Iris pigment epithelial cell (primary cell): ENCODE measurements at places on chromosomes 13 and 19.
A peak's percentile ranks its signal among the peaks of the same experiment; 100 is the strongest.

GRCh38 chr13:113364901-113365582 is 1.1 kb upstream of the GRTP1 start:
- DNase-seq = no peak

GRCh38 chr13:101572456-101572855 is 120.0 kb downstream of the ITGBL1 start:
- DNase-seq = peak; percentile 28

- peak; percentile 94 for DNase-seq
Measured at GRCh38 chr13:96053003-96053703, at the start of gene UGGT2. Gene UGGT2 (minus strand): TSS chr13:96053401. CDS start chr13:96053312, 89 bp downstream.

DNA sequence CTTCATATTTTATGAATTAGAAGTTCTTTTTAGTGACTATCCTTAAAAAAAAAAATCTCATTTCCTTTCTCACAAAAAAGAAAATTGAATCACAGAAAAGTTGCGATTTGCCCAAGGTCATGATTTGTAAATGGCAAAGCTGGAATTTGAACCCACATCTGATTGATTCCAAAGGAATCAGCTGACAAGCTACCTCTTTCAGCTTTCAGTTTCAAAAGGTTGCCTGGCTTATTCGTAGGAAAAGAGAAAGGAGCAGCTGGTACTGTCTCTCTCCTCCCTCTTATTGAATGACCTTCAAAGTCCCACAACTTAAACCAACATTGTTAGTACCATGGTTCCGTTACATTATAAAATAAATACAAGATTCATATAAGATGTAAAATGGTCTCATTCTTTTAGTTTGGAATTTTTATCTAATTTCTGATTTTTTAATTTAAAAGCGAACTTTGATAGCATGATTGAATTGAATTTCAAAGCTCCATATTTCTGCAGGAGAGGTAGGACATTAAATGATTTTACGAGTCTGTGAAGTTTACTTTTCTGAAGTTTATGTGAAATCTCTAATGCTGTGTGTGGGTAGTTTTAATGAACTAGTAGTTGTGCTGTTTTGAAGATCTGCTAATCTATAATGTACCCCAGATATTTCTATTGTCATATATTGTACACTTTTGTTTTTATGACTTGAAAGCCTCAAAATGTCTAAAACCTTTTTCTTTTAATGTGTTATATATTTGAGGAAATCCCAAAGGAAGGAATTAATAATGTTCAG is 18.5 kb upstream of the KCTD4 start:
- DNase-seq = peak; percentile 60

DNA sequence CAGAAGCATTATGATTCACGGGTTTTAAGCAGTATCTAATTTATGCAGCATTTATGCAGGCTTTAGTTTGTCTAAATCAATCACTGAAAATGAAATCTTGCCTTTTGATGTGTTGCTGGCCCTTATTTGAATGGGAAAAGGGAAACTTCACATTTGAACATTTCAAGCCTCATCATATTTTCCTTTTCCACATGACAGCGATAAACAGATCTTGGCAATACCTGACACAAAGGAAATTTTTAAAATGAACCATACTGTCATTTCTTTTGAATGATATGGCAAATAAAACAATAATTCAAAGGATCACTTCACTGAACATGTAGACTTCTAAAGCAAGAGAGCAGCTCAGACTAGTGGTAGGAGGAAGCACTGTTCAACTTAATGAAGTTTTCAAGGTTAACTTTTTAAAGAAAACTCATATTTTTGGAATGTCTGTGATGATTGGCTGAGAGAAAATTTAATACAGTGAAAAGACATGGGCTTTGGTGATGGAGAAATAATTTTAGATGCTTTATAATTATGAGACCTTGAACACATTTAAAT is 198.1 kb downstream of the OXGR1 start:
- peak; percentile 37 for DNase-seq

DNA sequence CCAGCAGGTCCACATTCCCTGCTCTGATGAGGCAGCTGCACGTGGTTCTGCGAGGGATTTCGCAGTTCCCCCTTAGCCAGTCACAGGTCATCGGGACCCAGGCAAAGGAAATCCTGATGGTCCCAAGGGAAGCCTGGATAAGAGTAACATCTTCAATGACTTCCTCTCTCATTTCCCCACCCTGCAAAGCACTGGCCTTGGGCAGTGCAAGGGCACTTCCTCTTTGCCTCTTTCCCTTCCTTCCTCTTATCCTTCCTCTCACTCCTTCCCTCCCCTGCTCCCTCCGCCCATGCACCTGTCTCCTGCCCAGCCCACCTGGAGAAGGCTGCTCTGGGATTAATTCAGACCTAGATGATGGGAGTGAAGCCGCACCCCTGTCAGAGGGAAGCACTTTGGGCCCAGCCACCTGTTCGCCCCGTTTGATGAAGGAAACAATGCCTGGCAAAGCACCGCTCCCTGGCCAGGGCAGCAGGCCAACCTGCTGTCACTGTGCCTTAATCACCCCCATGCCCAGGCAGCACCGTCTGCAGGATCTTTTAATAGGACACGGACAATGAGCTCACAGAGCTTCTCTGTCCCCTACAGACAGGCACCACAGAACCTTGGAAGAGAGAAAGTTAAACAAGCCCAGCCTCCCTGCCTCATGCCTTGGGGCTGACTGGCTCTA is 113.5 kb upstream of the PABPC3 start:
- DNase-seq = no peak

- peak; percentile 71 for DNase-seq
Measured at GRCh38 chr13:109698779-109699178, 87.6 kb downstream of the IRS2 start.

- DNase-seq = no peak
Measured at GRCh38 chr19:35904311-35905068, 2.2 kb downstream of the HCST start.
